ENCODE measurements at places on chromosomes 6 and 20.

DNA sequence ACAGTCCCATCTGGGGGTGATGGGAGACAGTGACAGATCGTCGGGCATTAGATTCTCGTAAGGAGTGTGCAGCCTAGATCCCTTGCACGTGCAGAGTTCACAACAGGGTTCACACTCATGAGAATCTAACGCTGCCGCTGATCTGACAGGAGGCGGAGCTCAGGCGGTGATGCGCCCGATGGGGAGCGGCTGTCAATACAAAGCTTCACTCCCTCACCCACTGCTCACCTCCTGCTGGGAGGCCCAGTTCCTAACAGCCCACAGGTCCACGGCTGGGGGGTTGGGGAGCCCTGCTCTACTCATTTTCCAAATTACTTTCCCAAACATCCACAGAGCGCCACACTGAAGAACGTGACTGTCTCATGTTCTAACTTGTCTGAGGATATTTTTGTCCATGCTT lies 25.3 kb downstream of the CTCFL start:
- H3K36me3 ChIP-seq = no peaks in the 10 kb centered on the region
- no peak overlapping the region for H3K27ac ChIP-seq
- no peak overlapping the region for H3K4me3 ChIP-seq
- DNase-seq = no peak
- H3K4me1 ChIP-seq = peaks cover 12% of the 10 kb centered on the region
- H3K27me3 ChIP-seq = peaks cover 5% of the 10 kb centered on the region

GRCh38 chr6:154632119-154632518 lies 101.1 kb upstream of the SCAF8 start:
- H3K27ac ChIP-seq = no peak overlapping the region
- no peaks in the 10 kb centered on the region for H3K36me3 ChIP-seq
- no peak overlapping the region for H3K4me3 ChIP-seq
- DNase-seq = no peak

- no peaks in the 10 kb centered on the region for H3K27me3 ChIP-seq
- H3K36me3 ChIP-seq = peaks cover 13% of the 10 kb centered on the region
- no peak overlapping the region for H3K4me3 ChIP-seq
- no peak overlapping the region for H3K27ac ChIP-seq
Measured at GRCh38 chr20:36717657-36718056, 28.2 kb downstream of the NDRG3 start.

DNA sequence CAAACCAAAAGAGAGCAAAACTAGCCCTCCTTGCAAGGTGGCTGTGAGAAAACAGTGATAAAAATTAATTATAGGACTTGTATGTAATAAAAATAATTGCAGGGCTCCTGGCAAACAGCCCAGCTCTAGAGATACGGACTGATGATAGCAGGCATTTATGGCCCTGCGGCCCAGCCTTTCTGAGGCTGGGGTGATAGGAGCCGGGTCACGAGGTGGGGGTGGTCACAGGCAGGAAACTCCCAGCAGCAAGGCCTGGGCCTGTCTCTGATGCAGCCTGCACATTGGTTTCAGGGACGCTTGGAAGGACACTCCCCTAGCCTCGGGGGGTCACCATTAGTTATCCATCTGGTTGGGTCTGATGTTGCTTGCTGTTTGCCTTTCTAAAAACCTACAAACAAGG lies 18.7 kb upstream of the TTPAL start:
- no peak overlapping the region for H3K27ac ChIP-seq
- no peak overlapping the region for H3K4me3 ChIP-seq
- H3K4me1 ChIP-seq = no peaks in the 10 kb centered on the region
- no peaks in the 10 kb centered on the region for H3K36me3 ChIP-seq
- no peak for DNase-seq

Measured in DND-41 (cell line).